ENCODE measurements at places on chromosomes 11 and 22.

- ATAC-seq = no peak
Observed at GRCh38 chr11:75219869-75220268, 20.7 kb upstream of the TPBGL start.

DNA sequence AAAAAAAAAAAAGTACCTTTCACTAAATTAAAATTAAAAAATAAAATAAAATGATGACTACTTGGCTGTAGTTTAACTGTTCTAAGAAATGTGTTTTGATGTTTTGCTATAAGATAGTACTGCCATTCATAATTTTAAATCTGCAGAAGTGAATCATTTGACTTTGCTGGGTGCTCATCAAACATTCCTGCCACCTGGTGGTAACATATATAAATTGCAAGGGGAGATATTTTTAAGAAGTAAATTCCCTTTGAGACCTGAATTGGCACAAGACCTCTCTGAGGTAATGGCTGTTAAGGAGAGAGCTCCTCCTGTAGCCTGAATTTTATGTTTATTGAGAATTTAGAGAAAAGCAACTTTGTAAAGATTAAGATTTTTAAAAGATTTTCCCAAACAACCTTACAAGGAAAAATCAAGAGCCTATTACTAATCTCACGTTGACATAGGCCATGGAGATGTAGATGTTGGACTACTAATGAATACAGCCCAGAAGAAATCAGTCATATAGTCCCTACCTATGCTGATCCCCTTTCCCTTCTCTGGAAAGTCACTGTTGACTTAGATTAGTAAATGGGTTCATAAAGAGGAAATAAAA is 11.9 kb upstream of the NARS2 start:
- no peak for ATAC-seq

GRCh38 chr11:69335781-69336405 is 41.9 kb downstream of the MYEOV start:
- no peak for ATAC-seq

GRCh38 chr11:28383456-28383855 is 275.3 kb downstream of the METTL15 start:
- ATAC-seq = no peak

DNA sequence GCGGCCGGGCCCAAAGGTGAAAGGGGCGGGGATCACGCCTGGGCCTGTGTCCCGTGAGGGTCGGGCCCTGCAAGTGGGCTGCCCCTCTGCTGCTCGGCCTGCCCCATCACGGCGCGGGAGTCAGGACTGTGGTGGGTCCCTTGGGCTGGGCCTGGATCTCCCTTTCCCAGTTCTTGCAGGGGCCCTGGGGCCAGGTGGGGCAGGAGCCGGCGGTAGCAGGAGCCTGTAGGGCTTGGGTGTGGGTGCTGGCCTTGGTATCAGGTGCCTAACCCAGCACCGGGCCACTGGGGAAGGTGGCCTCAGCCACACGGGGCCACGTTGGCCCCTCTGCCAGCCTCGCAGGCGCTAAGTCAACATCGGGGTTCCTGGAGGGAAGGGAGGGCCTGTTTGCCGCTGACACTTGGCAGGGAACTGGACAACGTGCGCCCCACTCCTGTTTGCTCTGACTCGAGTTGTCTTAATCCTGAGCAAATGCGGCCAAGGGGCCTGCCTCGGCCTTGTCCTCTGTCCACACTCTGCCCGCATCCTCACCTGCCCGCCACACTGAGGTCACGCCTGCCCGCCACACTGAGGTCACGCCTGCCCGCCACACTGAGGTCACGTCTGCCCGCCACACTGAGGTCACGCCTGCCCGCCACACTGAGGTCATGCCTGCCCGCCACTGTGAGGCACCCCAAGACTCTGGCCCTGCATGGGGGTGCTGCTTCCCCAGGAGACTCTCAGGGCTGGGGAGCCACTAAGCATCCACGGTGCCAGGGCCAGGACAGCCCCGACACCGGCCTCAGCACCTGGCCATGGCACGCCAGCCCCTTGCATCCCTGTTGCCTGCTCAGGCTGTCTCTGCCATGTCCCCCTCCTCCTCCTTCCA is 14.2 kb upstream of the MUC5B start:
- no peak for ATAC-seq

DNA sequence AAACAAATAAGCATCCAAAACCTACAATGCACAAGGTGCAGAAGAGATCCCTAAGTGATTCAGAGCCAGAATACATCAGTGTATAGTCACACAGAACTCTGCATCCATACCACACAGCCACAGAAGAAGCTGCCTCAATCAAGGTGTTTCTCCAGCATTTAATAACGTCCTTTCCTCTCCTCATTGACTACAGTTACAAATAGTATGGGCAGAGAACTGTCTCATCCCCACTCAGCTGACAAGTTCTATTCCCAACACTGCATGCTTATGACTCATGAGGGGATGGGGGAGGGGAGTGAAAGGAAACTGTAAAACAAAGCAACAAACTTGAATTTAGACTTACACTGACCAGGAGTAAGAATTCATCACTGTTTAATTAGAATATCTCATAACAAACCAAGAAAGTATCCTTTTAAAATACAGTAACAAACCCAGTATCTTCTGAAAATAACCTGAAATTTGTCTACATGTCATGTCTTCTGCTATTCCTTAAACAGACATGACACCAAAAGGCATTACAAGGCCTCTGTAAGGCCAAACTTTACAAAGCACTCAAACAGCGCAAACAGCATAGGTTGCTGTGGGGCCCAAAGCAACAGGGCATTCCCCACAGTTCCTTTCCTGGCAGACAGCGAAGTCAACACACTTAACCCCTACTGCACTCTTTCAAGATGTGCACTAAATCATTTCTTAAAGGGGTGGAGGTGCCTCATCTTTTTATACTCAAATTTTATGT is 29.3 kb downstream of the CELF1 start:
- ATAC-seq = peak; percentile 85

DNA sequence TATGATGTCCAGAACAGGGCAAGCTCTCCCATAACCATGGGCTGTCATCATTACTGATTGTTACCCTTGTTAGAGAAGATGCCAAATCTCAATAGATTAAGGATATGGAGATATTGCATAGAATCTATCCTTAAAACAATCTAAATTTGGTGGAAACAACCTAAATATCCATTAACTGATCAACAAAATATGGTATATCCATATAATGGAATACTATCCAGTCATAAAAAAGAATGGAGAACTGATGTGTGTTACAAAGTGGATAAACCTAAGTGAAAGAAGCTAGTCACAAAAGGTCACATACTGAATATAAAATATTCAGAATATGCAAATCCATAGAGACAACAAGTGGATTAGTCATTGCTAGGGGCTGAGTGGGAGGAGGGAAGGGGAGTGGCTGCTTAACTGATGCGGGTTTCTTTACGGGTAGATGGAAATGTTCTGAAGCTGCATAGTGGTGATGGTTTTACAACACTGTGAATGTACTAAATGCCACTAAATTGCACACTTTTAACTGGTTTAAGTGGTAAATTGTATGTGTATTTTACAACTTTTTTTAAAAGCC is 36.1 kb upstream of the SMCO4 start:
- no peak for ATAC-seq
